Stimulated activated CD4-positive, alpha-beta T cell treated with anti-CD3 and anti-CD28 coated beads, Interleukin-1b, Interleukin-23, amount 100 ng/mL, for 1 hour (primary cell): ENCODE measurements at places on chromosomes 12 and 14.

- no peak for DNase-seq
Observed at GRCh38 chr14:105168979-105169507, 467 bp upstream of the JAG2 start.

DNA sequence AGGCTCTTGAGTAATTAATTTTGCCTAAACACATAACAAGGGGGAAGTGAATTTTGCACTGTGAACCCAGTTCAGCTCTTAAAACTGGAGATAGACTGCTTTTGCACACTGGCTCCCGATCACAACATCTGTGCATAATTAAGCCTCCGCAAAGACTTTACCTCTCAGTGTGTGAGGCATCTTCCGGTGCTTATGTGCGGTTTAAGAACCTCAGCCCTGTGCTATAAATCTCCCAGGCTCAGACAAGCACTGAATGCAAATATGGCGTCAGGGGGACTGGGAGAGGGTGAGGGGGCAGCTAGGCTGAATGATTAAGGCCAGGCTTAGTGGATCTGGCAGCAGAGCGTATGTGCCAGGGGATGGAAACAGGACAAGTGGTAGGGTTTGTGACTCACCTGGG, 103.3 kb downstream of the ADCK1 start:
- no peak for DNase-seq

- DNase-seq: no peak
Observed at GRCh38 chr12:71303199-71303598, 136.4 kb upstream of the LGR5 start.

GRCh38 chr12:57106021-57106708, 5.0 kb downstream of the STAT6 start:
- no peak for DNase-seq

DNA sequence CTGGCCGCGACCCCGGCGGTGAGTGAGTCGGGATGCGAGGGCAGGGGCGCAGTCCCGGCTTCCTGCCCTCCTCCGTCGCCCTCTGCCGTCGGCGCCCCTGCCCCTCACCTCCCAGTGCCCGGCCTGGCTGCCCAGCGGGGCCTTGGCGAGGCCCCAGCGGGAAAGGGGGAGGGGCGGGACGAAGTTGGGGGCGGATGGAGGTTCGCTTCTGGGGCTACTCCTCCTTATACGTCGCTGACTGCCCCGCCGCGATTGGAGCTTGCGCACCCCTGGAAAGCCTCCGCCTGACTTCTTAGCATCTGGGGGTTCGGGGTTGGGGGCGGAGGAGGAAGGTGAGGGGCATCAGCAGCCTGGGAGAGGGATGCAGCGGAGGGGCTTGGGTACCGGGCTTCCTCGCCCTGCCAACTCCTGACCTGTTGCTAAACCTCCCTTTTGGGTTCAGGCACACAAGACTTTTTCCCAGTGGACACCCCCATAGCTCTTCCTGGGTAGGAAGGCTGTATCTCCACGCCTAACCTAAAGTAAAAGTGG, 406 bp downstream of the TMEM263 start:
- DNase-seq: peak; percentile 5

DNA sequence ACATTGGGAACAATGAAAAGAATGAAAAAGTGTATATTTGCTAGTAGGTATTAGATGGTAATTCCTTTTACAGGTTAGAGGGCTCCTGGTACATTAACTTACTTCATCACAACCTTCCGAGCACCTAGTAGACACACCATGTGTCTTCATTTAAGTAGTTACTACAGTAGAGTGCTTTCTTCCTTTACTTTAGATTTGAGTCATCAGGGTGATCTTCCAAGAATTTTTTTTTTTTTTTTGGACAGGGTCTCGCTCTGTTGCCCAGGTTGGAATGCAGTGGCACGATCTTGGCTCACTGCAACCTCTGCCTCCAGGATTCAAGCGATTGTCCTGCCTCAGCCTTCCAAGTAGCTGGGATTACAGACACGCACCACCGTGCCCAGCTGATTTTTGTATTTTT, 79.7 kb upstream of the TRAF3 start:
- no peak for DNase-seq

DNA sequence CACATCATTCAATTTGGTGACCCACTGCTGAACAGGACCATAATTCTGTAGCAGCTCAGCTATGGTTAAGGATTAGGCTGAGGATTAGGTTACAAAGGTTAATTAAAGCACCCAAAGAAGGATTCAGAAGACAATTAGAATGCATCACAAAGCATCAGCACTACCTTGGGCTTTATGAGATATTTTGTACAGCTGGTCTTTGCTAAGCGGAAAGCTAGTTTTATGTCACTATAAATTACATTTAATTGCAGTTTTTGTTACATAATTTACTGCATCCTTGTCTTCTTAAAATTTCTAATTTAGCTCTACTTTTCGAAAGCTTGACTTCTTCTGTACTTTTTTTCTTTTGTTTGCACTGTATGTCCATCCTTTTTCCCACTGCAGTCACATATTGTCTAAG, 711.5 kb downstream of the RPS29 start:
- DNase-seq: no peak

GRCh38 chr14:71116568-71117122, 209.4 kb downstream of the PCNX1 start:
- no peak for DNase-seq

DNA sequence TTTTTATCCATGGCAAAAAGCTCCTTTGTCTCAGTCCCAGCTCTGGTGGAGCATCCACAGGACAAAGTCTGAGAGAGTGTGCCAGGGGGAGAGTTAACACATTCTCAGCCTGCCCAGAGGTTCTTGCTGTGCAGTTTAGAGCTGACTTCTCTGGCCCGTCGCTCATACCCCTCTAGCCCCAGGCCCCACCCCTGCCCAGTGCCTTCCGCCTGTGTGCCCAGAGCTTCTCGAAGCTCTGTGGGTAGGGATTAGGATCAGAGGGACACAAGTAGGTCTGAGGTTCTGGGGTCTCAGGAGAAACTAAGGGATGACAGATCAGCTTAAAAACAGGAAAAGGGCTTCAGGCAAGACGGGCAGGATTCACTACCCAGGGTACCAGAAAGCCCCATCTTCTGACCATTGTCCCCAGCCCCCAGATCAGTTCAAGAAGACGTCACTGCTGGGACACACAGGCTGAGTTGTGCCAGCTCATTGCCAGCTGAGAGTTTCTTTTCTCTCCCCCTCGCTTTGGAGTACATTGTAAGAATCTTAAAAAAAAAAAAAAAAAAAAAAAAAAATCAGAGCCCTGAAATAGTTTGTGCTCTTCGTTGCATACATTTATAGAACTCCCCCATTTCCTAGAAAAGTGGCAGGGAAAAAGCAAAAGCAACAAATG, 127.0 kb downstream of the GCH1 start:
- DNase-seq: no peak
